Retina (tissue), 1 donor: ENCODE measurements at places on chromosomes 2 and 18.

- DNase-seq: peak; percentile 16
Observed at GRCh38 chr2:63692002-63692606, 103.3 kb downstream of the MDH1 start.

DNA sequence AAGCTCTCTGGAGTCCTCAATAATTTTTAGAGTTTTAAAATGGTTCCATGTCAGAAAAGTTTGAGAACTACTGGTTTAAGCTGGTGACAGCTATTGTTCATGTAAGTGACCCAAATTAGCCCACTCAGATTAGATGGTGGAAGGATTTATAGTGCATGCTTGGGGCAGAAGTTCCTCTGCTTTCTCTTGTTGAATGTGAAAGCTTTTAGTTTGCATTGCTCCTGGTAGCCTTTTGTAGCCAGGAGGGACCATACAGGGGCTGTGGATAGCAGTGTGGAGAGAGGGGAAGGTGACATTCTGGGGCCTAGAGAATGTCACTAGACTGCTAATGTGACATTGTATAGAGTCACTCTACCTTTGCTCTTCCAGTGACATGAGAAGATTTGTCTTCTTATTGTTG is 40.3 kb upstream of the IGFBP5 start:
- no peak for DNase-seq

DNA sequence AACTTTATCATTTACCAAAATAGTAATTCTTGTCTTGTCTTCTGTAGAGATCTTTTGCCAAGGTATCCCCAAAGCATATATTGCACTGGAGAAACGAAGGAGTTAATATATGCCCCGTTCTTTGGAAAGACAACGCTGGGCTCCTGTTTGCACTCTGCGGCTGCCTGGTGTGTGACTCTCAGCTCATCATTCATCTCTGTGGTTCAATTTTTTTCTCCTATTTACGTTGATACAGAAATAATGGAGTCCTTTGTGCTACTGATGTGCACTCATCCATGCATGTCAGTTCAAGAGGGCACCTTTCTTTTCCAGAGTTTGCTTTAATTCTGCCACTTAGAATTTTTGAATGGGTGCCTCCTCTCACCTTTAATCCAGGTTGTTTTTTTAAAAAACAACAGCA is 655.5 kb downstream of the DCDC2C start:
- DNase-seq: peak; percentile 44

DNA sequence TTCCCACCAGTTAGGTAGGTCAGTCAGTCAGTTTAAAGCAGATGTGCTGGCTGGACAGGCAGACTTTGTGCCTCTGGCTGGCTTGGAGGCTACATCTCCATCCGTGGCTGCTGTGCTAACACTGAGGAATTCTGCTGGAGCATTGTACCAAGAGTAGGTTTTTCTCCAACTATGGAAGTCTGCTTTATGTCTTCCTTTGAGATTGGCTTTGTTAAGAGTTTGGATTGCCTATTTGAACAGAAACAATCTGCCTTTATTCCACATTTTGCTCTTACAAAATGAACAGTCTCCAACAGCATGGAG is 46.7 kb downstream of the WDR75 start:
- no peak for DNase-seq
